ENCODE measurements at places on chromosomes 6 and 20.
A peak's percentile ranks its signal among the peaks of the same experiment; 100 is the strongest.

DNA sequence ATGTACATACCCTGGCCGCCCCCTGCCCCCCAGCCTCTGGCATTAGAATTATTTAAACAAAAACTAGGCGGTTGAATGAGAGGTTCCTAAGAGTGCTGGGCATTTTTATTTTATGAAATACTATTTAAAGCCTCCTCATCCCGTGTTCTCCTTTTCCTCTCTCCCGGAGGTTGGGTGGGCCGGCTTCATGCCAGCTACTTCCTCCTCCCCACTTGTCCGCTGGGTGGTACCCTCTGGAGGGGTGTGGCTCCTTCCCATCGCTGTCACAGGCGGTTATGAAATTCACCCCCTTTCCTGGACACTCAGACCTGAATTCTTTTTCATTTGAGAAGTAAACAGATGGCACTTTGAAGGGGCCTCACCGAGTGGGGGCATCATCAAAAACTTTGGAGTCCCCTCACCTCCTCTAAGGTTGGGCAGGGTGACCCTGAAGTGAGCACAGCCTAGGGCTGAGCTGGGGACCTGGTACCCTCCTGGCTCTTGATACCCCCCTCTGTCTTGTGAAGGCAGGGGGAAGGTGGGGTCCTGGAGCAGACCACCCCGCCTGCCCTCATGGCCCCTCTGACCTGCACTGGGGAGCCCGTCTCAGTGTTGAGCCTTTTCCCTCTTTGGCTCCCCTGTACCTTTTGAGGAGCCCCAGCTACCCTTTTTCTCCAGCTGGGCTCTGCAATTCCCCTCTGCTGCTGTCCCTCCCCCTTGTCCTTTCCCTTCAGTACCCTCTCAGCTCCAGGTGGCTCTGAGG is 7.6 kb downstream of the CDKN1A start:
- DNase-seq, result no peak

- no peak for DNase-seq
Measured at GRCh38 chr6:121664158-121664557, 228.7 kb downstream of the GJA1 start.

DNA sequence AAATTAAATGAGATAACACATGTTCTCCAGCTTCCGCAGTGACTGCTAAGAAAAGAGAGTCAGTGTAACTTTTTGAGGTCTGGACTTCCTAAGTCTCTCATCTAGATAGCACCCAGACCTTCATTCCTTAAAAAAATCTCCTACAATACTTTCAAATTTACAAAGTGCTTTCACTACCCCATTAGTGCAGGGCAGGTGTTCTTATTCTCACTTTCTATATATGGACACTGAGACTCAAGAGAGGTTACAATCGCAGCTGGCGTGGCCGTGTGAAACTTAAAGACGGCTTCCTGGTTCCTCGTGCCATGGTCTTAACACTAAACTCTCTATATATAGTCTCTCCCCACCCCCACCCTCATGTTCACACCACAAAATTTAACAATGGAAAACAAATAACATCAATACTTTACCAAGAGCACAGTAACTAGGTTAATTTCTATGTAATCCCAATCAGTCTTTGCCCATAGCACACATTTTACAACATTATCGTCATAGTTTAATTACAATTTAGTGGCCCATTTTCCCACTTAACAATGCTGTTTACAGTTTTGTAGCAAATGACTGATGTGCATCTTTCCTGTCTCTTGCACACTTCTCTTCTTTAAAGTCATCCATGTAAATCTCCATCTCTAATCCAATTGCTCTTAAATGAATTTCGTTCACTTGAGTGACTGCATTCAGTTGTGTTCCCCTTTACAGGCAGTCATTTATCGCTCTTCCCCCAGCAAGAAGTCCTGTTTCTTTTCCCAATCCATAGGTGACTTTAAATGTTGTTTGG is 78.8 kb upstream of the ARID1B start:
- DNase-seq, result no peak

- DNase-seq, result no peak
Measured at GRCh38 chr6:49782293-49782692, 4.8 kb downstream of the PGK2 start.

DNA sequence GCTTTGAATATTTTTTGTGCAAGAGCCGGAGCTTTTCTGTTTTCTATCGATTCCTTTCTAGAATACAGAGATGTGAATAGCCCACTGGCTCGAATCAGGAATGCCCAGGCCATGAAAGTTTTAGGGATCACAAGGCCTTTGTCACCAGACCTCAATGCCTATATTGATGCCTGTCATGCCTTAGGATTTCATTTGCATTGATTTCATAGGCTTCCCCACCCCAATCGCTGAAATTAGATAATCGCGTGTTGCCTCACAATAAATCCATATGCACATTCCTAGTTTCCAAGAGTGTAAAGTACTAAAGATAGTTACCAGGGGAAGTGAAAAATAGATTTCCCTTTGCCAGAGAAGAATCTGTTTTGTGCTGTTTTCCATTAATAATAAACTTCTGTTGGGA is 150.8 kb downstream of the SASH1 start:
- DNase-seq, result no peak

GRCh38 chr6:139295901-139296300 is 4.1 kb upstream of the TXLNB start:
- DNase-seq, result no peak

- peak; percentile 35 for DNase-seq
Measured at GRCh38 chr20:23995905-23996666, 7.5 kb upstream of the GGTLC1 start.

Measured in NK-92 treated with Interleukin-12 subunit alpha and Interleukin-12 subunit beta, amount 100 ng/mL, for 24 hours (cell line).